NCI-H446 (cell line): ENCODE measurements at places on chromosomes 4 and X.

DNA sequence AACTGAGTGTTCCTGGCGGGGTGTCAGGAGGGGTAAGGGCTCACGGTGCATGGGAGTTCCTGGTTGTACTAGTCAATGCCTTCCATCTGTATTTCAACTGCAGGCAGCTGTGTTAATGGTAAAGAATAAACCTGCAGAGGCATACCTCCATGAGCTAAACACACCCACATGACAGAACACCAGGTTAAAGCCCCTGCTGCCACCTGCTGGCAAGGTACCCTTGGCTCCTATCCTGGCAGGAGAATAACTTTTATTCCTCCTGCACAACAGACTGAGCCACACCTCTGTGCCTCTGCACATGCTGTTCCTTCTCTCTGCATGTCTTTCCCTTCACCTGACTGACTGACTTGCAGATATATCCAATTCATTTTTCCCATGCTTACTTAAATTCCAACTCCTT lies 11.1 kb downstream of the ITIH6 start:
- no peak for DNase-seq

GRCh38 chr4:8117278-8117682 lies 41.3 kb downstream of the ABLIM2 start:
- no peak for DNase-seq

DNA sequence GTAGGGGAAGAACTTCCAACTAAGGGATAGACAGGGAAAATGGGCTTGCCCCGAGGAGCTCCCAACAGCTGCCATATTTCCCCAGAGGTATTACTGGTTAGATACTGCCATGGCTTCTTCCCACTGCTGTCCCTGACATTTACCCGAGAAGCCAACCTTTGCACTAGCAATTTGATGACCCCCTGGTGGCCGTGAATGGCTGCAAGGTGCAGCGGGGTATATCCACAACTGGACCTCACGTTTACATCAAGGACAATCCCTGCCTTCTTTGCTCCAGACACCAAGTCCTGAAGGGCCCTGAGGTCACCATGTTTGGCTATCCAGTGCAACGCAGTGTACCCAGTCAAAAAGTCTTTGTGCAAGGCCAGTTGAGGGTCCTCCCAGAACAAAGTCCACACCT lies 2.3 kb downstream of the SOWAHB start:
- no peak for DNase-seq

- no peak for DNase-seq
Measured at GRCh38 chr4:106344647-106344970, 24.0 kb downstream of the GIMD1 start.

GRCh38 chrX:2488621-2489285 lies 12.0 kb downstream of the DHRSX start:
- no peak for DNase-seq
